ENCODE measurements at places on chromosomes 2 and 18.
A peak's percentile ranks its signal among the peaks of the same experiment; 100 is the strongest.

GRCh38 chr2:144183727-144184126, 336.2 kb downstream of the ZEB2 start:
- peak; percentile 84 for DNase-seq

GRCh38 chr18:10476338-10476791, 21.9 kb downstream of the APCDD1 start:
- DNase-seq = no peak

GRCh38 chr2:227871375-227871791, at the start of gene DAW1:
Gene DAW1, plus strand, starts transcription at chr2:227871631. Its CDS starts 59 bp downstream, at chr2:227871690.
- peak; percentile 56 for DNase-seq

- no peak for DNase-seq
Measured at GRCh38 chr2:21727101-21727500, 603.3 kb downstream of the TDRD15 start.

DNA sequence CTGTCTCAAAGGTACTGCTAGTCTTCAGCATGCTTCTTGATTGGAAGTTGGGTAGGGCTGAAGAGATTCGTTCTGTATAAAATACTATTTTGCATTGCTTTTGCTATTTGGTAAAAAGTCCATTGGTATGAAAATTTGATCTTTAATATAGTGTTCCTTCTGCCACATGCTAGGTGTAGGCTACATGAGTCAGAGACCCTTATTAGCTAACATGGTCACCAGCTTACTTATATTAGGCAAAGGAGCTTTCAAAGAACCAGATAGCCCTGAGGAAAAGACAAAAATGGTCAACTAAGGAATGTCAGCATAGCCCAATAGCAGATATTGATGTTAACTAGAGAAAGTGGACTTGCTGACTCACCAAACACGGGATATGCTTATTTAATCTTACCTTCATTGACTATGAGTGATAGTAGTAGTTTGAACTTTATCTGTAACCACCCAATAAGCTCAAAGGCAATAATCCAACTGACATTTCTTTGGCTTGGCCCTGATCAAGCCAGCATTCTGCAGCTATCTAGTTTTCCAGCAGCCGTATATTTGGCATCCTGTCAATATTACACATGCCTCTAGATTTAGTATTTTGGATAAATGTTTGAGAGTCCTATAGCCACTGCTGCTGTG, 110.0 kb downstream of the TPGS2 start:
- no peak for DNase-seq

GRCh38 chr2:84807063-84807485, 73.8 kb downstream of the TRABD2A start:
- no peak for DNase-seq

DNA sequence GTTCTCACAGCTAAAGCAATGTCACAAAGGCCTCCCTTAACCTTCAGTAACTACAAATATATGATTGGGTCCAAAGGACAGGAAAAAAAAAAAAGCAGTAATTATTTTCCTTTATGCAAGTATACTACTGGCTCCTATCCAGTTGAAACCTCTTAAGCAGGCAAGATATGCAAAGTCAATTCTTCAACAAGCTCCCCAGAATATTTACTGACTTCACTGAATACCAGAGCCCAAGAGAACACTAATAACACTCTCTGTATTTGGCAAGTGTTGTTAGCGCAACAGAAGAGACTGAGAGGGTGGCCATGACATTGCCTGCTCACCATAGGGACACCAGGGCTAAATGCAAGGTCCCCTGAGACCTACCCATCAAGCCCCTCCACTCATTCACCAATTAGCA, 74.5 kb downstream of the AP1S3 start:
- DNase-seq = no peak

GRCh38 chr2:199798831-199799580, 52.0 kb downstream of the FTCDNL1 start:
- DNase-seq = no peak

DNA sequence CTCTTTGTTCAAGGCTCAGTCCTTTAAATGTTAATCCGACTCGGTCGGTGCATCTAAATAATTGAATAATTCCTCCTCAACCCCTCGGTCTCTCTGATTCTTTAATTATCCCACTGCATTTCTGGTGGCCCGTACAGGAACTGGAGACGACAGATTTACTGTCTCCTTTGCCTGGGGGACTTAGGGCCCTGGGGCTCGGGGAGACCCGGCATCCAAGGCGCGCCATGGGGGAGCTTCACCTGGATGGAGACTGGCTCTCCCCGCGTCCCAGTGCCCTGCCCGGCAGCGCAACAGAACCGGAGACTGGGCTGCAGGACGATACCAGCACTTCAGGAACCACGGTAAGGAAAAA, 47.7 kb upstream of the SELENOI start:
- no peak for DNase-seq

DNA sequence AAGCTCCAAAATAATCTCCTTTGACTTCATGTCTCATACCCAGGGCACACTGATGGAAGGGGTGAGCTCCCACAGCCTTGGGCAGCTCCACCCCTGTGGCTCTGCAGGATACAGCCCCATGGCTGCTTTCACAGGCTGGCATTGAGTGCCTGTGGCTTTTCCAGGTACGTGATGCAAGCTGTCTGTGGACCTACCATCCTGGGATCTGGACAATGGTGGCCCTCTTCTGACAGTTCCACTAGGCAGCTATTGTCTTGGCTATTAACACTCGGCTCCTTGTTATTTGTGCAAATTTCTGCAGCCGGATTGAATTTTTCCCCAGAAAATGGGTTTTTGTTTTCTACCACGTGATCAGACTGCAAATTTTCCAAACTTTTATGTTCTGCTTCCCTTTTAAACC, 634.2 kb downstream of the TSN start:
- DNase-seq = no peak

DNA sequence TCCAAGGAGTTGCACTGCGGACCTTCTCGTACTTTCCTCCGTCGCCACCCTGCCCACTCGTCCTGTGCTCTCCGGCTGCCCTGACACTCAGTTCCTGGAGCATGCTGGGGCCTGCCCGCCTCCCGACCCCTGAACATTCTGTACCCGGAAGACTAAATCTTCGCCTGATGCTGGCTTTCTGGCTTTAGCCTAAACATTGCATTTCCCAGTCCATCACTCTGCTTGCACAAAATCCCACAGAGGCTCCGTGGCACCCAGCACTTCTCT, 550 bp upstream of the SFXN5 start:
- no peak for DNase-seq

- no peak for DNase-seq
Measured at GRCh38 chr2:2663401-2664036, 332.4 kb upstream of the MYT1L start.

DNA sequence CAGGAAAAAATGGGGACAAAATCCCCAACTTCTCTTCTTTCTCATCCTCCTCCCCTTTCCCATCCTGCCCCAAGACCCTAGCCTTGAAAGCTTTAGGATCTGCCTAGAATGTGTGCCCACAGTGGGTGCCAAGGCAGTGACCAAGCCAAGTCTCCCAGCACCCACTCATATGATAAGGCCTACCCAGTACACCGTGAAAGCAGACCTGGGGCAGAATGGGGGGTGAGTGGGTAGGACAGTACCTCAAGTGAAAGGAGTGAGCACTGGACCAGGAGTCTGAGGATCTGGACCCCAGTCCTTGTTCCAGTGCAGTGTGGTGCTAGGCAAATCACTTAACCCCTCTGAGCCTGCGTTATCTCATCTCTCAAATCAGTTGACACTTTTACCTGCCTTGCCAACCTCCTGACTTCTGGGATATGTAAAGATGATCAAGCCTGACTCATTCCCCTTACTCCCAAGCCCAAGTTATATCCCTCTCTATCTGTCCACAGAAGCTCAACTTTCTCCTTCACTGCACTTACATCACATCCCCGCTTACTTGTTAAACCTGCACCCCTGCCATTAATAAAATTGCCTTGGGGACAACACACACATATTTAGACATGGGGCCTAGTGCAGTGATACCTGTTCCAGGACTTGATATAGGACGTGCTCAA, 109.7 kb downstream of the ATL2 start:
- DNase-seq = no peak

GRCh38 chr18:50928551-50928950, 39.3 kb upstream of the ELAC1 start:
- DNase-seq = no peak

- no peak for DNase-seq
Measured at GRCh38 chr2:26998323-26998722, 27.9 kb downstream of the MAPRE3 start.

- DNase-seq = no peak
Measured at GRCh38 chr18:61965311-61965710, 72.5 kb upstream of the RNF152 start.

- no peak for DNase-seq
Measured at GRCh38 chr2:46448641-46449040, 30.7 kb upstream of the TMEM247 start.

DNA sequence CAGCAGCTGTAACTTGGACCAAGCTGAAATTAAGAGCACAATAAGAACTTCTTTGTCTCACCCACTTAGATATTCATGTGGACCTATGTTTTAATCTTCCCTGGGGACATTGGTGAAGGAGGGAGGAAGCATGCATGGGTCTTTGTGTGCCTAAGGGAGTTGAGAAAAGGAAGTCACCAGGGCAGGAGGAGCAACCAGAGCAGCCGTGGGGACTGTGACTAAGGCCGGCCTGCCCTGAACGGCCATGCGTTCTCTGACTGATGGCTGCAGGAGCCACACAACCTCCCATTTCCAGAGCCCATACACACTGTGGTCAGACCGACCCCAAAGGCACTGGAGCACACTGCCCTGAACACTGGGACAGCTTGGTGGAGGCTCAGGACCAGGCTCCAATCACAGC, 43.7 kb upstream of the SLC35G4 start:
- DNase-seq = no peak

DNA sequence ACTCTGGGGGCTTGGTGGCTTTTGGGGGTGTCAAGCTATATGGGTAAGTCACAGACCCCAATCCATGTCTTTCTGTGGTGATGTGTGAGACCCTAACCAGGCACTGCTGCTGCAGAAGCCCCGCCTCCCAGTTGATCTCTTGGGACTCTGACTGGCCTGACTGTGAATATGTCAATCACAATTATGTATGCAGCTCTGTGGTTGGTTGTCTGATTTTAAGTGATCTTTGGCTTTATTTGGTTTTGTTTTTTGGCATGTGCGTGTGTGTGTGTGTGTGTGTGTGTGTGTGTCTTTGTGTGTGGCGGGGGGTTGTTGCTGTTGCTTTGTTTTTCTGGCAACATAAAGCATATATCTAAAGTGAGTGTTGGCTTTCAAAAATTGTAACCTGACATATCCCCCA, 78.5 kb upstream of the GLS start:
- DNase-seq = no peak

DNA sequence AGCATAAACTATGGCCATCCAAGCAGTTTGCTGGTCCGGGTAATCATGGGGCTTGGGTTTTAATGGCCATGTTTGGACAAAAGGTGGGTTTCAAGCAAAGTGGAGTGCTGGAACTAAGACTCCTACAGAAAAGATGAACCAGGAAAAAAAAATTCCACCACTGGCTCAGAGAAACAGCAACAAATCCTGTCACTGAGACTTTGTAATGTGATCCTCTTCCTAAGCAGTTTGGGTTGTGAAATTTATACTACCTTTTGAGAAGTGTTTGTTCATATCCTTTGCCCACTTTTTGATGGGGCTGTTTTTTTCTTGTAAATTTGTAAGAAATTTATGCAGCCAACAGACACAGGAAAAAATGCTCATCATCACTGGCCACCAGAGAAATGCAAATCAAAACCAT, 40.2 kb downstream of the MRPL33 start:
- DNase-seq = no peak

DNA sequence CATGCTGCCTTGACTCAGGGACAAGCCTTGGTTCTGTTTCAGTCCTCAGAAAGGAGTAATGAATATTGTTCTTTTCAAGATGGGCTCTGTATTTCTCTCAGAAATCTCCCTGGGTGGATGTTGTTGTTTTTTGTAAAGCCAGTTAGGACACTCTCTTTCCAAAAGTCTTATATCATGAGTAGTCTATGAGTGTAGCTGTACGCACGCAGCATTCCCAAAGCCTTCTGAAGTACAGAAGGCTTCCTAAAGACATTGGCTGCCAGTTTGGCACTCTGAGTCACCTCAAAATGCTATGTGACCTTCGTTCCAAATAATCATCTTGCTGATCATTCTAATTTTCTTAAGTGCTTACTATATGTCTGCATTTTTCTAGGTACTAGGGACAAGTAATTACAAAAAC, 16.7 kb upstream of the GTF2A1L start:
- DNase-seq = no peak

GRCh38 chr2:218030409-218031195, 27.8 kb upstream of the TNS1 start:
- DNase-seq = no peak

DNA sequence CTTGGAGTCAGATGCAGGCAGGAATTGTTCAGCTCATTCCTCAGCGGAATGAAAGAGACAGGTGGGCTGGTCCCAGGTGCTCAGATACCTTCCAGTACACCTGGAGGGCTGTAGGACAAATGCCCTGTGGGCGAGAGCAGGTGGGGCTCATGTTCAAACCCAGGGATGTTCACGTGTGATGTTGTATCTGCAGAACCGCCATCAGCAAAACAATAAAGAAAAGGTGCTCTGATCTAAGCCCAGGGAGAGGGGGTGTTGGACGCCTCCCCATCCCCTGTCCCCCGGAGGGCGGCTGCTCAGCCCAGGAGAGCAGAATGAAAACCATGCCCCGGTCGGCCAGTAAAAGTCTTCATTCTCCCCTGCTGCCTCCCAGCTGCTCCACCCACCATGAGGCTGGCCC, 197.4 kb downstream of the HAUS1 start:
- no peak for DNase-seq

- no peak for DNase-seq
Measured at GRCh38 chr2:231673348-231673770, 35.0 kb upstream of the PTMA start.

- no peak for DNase-seq
Measured at GRCh38 chr18:51447351-51448342, 250.2 kb upstream of the MEX3C start.

DNA sequence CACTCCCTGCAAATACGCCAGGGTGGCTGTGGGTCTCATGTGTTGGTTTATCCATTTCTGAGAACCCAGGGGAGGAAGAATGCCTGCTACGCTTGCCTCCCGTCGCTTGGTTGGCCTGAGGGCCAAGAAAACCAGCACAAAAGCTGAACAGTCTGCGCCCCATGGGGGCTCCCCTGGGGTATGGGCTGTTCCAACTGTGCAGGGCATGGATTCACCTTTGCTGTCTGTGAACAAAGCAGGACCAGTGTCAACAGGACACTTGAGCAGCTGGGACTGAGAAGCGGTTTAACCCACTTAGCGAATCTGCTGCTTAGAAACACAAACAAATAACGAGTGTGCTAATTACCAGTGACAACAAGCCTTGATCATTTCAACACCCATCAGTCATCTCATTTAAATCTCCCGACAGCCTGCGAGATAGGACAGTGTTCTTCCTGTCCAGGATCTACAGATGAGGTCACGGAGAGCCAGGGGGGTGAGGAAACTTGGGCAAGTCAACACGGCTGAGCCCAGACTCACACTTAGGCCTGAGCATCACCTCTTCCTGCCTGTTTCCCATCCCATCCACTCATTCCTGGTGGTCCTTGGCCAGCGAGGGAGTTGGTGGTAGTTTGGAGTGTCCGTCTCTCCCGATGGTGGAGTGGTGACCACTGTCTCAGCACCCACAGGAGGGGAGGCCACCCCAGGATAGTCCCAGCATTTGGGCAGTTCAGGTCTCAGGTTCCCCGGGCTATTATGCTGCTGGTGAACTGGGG, 111.6 kb upstream of the HAAO start:
- no peak for DNase-seq
